Epithelial cell of alveolus of lung (primary cell): ENCODE measurements at places on chromosomes 7 and 10. TPM values are rescaled to one million over a fixed set of nuclear protein-coding genes. Genes with fewer than 3 reads are reported as not detected.

The ACBD7 gene
- 0.40 and 1.9 TPM in 2 replicates for total RNA-seq

The AFAP1L2 gene
- total RNA-seq: 5.3 and 8.8 TPM in 2 replicates

The TRRAP gene
- total RNA-seq: 21.7 and 22.5 TPM in 2 replicates

The SPDYE9 gene
- total RNA-seq: not detected in 2 replicates
